Activated CD4-positive, alpha-beta T cell treated with anti-CD3 and anti-CD28 coated beads, Interleukin-2, Interleukin-4, amounts not matched to agents 100 ng/mL and 50 ng/mL, durations not matched to agents 16 hours and 8 hours (primary cell): ENCODE measurements at places on chromosomes 16 and 17.

- DNase-seq, result no peak
Measured at GRCh38 chr17:15124264-15124595, 140.9 kb downstream of the PMP22 start.

DNA sequence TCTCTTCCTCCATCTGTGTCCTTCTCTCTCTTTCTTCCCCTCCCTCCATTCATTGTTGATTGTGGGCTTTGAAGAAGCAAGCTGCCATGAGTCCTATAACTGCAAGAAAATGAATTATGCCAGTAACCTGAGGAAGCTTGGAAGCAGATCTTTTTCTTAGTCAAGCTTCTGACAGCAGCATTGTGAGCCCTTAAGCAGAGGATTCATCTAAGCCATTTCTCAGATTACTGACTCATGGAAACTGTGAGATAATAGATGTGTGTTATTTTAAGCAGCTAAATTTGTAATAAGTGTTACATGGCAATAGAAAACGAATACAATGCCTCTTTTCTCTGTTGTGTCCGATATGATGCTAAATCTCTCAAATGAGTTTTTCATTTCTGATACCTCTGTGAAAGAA lies 1109.7 kb downstream of the CDH11 start:
- no peak for DNase-seq

DNA sequence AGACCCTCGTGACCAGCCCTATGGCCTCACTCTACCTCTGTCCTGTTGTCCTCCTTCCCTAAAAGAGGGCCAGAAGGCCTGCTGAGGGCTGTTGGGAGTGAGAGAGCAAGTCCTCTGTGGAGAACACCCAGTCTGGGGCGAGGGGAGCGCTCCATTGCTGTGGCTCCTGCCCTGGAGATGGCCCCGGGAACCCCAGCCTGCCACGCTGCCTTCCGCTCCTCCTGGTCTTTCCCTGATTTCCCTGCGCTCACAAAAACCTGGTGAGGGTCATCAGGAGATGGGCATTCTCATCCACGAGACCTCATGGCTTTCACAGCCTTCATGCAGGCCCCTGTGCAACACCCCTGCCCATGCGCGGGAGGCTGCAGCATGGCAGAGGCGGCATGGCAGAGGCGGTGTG lies 21.2 kb downstream of the DRC3 start:
- no peak for DNase-seq

GRCh38 chr16:54654429-54654828 lies 276.2 kb upstream of the IRX5 start:
- no peak for DNase-seq

- no peak for DNase-seq
Measured at GRCh38 chr16:70675851-70676513, 9.9 kb downstream of the MTSS2 start.

DNA sequence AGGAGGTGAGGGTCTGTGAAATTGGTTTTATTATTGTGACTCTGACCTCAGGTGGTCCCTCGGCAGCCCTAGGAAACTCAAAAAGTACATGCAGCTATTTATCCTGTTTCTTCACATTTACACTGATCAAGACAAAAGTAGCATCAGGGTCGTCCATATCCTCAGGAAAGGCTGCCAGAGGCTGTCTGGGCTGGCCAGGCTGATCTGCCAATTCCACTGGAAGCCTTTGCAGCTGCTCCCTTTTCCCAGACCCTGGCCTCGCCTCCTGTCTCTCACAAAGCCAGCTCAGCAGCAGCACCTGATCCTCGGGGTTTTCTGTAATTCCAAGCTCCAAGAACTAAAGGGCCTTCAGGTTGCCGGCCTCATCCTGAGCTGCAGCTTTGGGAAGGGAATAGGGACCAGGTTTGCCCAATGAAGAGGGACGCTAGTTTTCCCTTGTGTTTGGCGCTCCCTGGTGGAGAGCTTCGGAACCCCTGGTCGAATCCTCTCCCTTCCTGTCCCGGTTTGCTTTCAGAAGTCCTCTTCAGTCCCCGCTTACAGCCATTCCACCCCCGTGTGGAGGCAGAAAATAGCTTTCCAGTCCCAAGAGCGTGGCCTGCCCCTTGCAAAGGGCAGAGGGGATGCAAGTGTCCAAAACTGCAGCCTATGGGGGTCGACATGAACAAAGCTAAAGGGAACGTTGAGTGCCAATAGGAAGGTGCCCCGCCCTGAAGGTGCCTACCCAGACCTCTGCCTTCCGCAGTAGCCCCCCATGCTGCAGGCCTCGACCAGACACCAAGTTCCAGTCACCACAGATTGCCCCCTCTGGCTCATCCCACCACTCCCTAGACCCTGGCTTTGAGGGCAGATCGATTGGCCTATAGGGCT lies 13.4 kb downstream of the MFSD6L start:
- peak; percentile 52 for DNase-seq
